ENCODE measurements at places on chromosomes 3 and 15.

DNA sequence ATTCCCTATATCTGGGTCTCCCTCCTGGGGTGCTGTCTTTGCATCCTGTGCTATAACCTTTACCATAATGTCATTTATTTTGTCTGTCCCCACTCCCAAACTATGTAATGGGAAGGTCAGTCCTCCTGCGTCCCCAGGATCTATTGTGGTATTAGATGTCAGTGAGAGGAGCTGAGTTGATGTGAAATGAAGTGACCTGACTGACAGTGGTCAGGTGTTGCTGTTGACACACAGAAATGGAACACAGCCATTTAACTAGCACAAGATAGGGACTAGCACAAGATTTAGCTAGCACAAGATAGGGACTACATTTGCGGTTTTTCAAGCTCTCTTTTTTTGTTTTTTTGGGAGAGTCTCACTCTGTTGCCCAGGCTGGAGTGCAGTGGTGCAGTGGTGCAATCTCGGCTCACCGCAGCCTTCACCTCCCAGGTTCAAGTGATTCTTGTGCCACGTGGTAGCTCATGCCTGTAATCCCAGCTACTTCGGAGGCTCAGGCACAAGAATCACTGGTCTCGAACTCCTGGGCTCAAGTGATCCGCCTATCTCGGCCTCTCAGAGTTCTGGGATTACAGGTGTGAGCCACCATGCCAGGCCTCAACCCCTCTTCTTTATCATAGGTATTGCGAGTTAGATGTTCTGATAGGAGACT, 5.2 kb downstream of the NGRN start:
- DNase-seq = no peak

DNA sequence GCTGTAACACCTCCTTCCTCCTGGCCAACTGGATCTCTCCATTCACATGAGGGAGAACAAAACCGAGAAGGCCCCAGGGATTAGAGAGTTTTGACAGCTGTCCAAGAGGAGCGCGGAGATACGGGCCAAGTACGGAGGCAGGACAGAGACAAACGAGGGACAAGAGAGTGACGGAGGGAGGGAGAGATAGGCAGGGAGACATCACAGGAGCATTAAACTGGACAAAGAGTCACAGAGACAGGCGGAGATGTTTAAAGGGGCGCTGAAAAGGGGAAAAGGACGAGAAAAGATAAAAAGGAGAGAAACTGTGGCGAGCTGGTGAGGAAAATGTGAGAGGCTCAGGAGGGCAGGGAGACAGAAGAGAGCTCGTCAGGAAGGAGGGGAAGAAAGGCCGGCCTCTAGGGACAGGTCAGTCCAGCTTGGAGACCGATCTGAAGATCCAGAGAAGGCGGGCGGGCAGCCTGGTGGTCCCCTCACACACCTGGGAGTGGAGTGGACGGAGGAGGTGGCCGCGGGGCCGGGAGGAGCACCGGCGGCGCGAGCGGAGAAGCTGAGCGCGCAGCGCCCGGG, 40.5 kb upstream of the ROPN1 start:
- DNase-seq = no peak

- peak; percentile 81 for DNase-seq
Observed at GRCh38 chr15:74541494-74542165, 610 bp downstream of the ARID3B start.

GRCh38 chr3:99620976-99621375, 17.4 kb upstream of the COL8A1 start:
- DNase-seq = no peak

DNA sequence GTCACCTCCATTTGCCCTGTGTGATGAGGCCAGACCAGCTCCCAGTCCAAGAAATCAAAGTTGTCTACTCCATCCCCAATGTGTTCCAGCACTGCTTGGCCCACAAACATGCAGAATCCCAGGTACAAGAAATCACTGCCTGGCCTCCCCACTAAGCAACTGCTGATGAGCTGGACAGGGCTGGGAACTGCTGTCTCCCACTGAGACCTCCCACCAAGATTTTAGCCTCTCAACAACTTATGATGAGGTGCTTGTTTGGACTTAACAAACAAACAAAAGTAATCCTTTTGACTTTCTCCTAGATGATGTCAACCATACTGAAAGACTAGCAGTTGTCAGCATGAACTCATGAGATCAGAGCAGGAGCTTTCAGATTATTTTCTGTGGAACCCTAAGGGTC, 260.1 kb upstream of the UBE2E2 start:
- DNase-seq = no peak

- DNase-seq = no peak
Observed at GRCh38 chr3:42020684-42021307, 58.9 kb upstream of the ULK4 start.

GRCh38 chr3:55180161-55180560, 252.3 kb upstream of the LRTM1 start:
- no peak for DNase-seq

- DNase-seq = no peak
Observed at GRCh38 chr3:157351981-157352380, 84.7 kb upstream of the PTX3 start.
